ENCODE measurements at places on chromosomes 5 and 9.

- peak overlapping the region; percentile 96 for H3K4me3 ChIP-seq
- H3K27me3 ChIP-seq = no peaks in the 10 kb centered on the region
- no peak for DNase-seq
- peak overlapping the region; percentile 96 for H3K27ac ChIP-seq
- no peaks in the 10 kb centered on the region for H3K36me3 ChIP-seq
These were observed 2.1 kb downstream of the ECPAS start for GRCh38 chr9:111481885-111482636.

DNA sequence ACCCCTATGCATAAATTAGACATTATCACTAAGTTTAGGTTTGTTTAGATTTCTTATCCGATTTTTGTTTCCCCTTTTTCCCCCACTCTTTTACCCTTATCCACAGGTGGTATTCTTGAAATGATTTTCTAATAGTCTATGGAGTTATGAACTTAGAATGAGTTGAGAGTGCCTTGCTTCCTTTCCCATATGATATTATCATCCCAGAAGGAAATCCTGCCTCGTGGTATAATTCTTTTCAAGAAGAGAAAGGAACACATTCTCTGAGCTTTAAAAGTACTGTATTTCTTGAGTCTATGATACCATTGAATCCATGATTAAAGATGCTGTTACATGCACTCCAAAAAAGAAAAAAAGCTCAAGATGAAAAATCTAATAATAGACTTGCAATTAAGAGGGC lies 76.9 kb upstream of the ADAMTSL1 start:
- no peak overlapping the region for H3K4me3 ChIP-seq
- H3K27me3 ChIP-seq = no peaks in the 10 kb centered on the region
- no peaks in the 10 kb centered on the region for H3K4me1 ChIP-seq
- no peak overlapping the region for H3K27ac ChIP-seq
- DNase-seq = no peak

DNA sequence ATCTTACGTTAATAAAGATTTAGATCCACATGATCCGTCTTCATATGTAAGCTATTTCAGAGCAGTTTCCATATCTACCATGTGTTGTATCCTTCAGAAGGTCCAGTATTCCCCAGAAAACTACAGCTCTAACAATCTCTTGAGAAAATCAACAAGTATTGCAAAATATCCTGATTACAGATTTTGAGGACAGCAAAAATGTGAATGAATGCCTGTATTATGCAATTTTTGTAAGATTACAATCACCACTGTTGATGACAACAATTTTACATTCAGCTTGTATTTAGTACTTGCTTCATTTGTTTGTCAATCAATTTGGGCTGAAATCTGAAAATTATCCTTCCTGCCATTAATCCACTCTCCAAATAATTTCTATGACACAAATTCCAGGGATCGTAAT lies 43.0 kb upstream of the FLT4 start:
- H3K4me1 ChIP-seq = no peaks in the 10 kb centered on the region
- H3K27me3 ChIP-seq = peaks cover 8% of the 10 kb centered on the region
- no peaks in the 10 kb centered on the region for H3K36me3 ChIP-seq
- DNase-seq = no peak

- H3K4me3 ChIP-seq = no peak overlapping the region
- H3K4me1 ChIP-seq = no peaks in the 10 kb centered on the region
- no peak overlapping the region for H3K27ac ChIP-seq
- no peaks in the 10 kb centered on the region for H3K36me3 ChIP-seq
- DNase-seq = no peak
These were observed 68.2 kb upstream of the TAF1L start for GRCh38 chr9:32703635-32704034.

- H3K27ac ChIP-seq = no peak overlapping the region
- no peak overlapping the region for H3K4me3 ChIP-seq
- H3K27me3 ChIP-seq = no peaks in the 10 kb centered on the region
- DNase-seq = no peak
- no peaks in the 10 kb centered on the region for H3K36me3 ChIP-seq
These were observed 964.9 kb downstream of the NR2F1-AS1 start for GRCh38 chr5:92616085-92616484.
